Stomach (tissue), 19 donors: ENCODE measurements at places on chromosomes 16 and 17. TPM values are rescaled to one million over a fixed set of nuclear protein-coding genes. Genes with fewer than 3 reads are reported as not detected.

MAPT gene
- total RNA-seq, result 2.2 TPM

KRT12 gene
- total RNA-seq, result 14.0 TPM

CCL7 gene
- not detected for total RNA-seq

- H3K27ac ChIP-seq, result no peak overlapping the region
- H3K4me1 ChIP-seq, result peaks cover 6% of the 10 kb centered on the region
- H3K4me3 ChIP-seq, result no peak overlapping the region
- no peaks in the 10 kb centered on the region for H3K27me3 ChIP-seq
These were observed 68.9 kb upstream of the HAS3 start for GRCh38 chr16:69036399-69037091.

DNA sequence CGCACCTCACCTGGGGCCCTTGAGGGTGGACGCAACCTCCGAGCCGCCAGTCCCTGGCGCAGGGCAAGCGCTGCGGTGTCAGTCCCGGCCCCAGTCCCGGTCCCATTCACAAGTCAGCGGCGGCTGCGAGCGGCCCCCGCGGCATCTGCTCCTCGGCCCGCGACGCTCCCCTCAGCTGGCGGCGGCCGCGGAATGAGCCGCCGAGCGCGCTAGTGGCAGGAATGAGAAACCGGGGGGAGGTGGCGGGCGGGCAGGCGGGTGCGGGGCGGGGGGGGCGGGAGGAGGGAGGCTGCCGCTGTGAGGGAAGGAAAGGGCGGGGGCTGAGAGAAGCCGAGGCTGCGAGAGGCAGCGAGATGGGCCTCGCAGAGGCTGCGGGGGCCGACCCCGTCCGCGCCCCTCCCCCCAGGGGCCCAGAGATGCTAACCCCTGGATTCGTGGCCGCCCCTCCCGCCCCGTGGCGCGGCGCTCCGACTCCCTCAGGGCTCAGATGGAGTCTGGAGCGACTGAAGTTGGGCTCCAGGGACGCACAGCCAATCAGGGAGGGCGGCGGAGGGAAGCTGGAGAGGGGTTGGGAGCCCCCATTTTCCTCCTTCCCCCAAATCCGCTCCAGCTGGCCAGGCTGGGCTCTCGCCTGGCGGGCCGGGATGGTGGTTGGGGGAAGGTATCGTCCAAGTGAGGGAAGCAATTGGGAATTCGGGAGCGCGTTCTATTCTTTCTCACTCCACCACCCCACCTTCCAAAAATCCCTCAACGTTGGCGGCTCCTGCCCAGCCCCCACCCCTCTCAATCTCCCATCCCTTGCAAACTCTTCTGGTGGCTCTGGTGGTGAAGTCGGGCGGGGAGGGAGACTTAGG, at the start of gene CDH11:
Gene CDH11 (minus strand): TSS at position 194 of the 854 bp plus-strand sequence. CDS start 117,194 bp downstream, outside the sequence.
- H3K4me1 ChIP-seq, result peaks cover 33% of the 10 kb centered on the region
- H3K36me3 ChIP-seq, result no peaks in the 10 kb centered on the region
- peak; percentile 25 for DNase-seq
- peak within 1 kb of the TSS; percentile 58 for H3K4me3 ChIP-seq
- H3K27ac ChIP-seq, result peak within 1 kb of the TSS; percentile 82
- H3K27me3 ChIP-seq, result peaks cover 34% of the 10 kb centered on the region
